Heart right ventricle (tissue), 16 donors: ENCODE measurements at places on chromosomes 12 and 14. TPM values are rescaled to one million over a fixed set of nuclear protein-coding genes. Genes with fewer than 3 reads are reported as not detected.

Gene SOS2
- total RNA-seq = 27.9 TPM

Gene ZNF605
- 12.0 TPM for total RNA-seq

Gene SLC6A12
- 1.1 TPM for total RNA-seq

Gene TAS2R8
- total RNA-seq = not detected

Gene LRP6
- total RNA-seq = 25.9 TPM

Gene HOXC12
- not detected for total RNA-seq

Gene EML1
- 38.1 TPM for total RNA-seq

Gene RBMS2
- 31.2 TPM for total RNA-seq

Gene AQP2
- not detected for total RNA-seq

Gene RPL41
- 1,983 TPM for total RNA-seq

Gene WDHD1
- total RNA-seq = 0.93 TPM

Gene SMIM41
- total RNA-seq = 0.19 TPM

Gene PTGER2
- total RNA-seq = 2.4 TPM

Gene NID2
- 37.2 TPM for total RNA-seq

Gene IL22
- total RNA-seq = not detected

Gene BMAL2
- total RNA-seq = 1.6 TPM

Gene CDC42BPB
- total RNA-seq = 68.9 TPM

Gene PSME2
- 106 TPM for total RNA-seq

Gene TNFAIP2
- 26.4 TPM for total RNA-seq

Gene MLXIP
- 18.4 TPM for total RNA-seq

Gene CEBPE
- total RNA-seq = not detected

Gene NPFF
- total RNA-seq = not detected

Gene FAM181A
- total RNA-seq = not detected

Gene MTERF2
- 33.2 TPM for total RNA-seq

Gene RNU4-1
- 799 TPM for total RNA-seq

Gene FOXN4
- not detected for total RNA-seq

Gene TCL1A
- total RNA-seq = not detected

Gene MAPK1IP1L
- total RNA-seq = 77.6 TPM

Gene RBP5
- 0.51 TPM for total RNA-seq

Gene AMN
- total RNA-seq = not detected

Gene P2RX2
- not detected for total RNA-seq

Gene MMP19
- 1.9 TPM for total RNA-seq

Gene HSPA2
- total RNA-seq = 51.7 TPM

Gene POTEG
- not detected for total RNA-seq

Gene B4GALNT1
- 5.6 TPM for total RNA-seq

Gene GPR137C
- 1.4 TPM for total RNA-seq

Gene RFX4
- total RNA-seq = not detected

Gene CCDC38
- not detected for total RNA-seq

Gene SPIC
- not detected for total RNA-seq

Gene STXBP6
- total RNA-seq = 26.3 TPM

Gene LIN7A
- total RNA-seq = 9.2 TPM

Gene RND1
- 1.0 TPM for total RNA-seq

Gene AICDA
- not detected for total RNA-seq

Gene HOXC9
- not detected for total RNA-seq

Gene FAM186B
- 0.86 TPM for total RNA-seq
